ENCODE measurements at places on chromosomes 6 and 20.
A peak's percentile ranks its signal among the peaks of the same experiment; 100 is the strongest.

GRCh38 chr6:4134841-4135664 lies at the start of gene ECI2:
Gene ECI2, minus strand, starts transcription at chr6:4135575. Its CDS starts 15 bp downstream, at chr6:4135560.
- DNase-seq, result no peak

DNA sequence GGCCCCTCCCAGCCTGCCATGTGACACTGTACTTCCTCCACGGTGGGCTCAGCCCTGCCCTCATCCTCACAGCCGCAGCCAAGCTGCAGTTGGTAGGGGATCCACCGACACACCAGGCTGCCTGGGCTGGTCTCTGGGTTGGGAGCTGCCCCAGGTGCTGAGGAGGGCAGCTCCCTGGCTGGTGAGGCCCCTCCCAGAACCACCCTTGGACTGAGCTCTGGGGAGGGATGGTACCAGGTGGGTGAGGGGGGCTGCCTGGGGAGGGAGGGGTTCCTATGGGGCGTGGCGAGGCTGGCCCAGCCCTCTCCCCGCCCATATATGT lies 185 bp upstream of the TNFRSF6B start:
- DNase-seq, result no peak

- no peak for DNase-seq
These were observed 155.9 kb downstream of the JARID2 start for GRCh38 chr6:15401769-15402250.

DNA sequence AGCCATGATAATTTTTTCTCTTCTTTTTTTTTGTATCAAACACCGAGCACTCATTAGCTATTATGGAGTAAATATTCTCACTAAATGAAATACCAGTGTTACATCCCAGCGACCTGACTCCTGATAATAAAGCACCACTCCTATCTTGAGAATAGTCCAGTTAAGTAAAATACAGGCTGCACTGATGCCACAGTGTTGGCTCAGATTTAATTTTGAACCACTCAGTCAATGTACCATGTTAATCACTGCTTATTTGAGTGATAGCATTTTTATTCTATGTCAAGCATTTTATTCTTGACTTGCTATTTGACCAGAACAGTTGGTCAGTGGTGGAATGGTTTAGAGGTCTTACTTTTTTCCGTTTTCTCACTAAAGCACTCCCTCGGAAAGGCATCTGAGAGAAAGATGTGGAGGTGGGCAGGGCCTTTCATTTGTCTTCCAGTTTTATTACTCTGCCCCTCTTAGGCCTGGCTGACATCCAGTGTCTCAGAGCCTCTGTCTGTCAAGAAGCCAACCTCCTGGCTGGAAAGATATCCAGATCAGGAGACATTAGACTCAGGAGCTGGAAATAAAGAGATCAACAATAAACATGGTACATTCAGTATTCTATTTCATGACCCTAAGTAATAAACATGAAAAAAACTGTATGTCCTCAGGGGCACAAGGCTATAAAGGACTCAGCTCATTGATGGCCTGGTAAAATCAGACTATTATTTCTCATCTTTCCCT lies 457.8 kb downstream of the EPM2A start:
- DNase-seq, result no peak

- no peak for DNase-seq
These were observed 270.5 kb upstream of the PLN start for GRCh38 chr6:118277631-118278030.

- DNase-seq, result no peak
These were observed 172.0 kb downstream of the SCP2D1 start for GRCh38 chr20:18985551-18985950.

- no peak for DNase-seq
These were observed 11.3 kb upstream of the CTCFL start for GRCh38 chr20:57536120-57536708.

- no peak for DNase-seq
These were observed 23.9 kb downstream of the EDN1 start for GRCh38 chr6:12313992-12314589.

GRCh38 chr6:117483645-117484016 lies 1.2 kb downstream of the DCBLD1 start:
- peak; percentile 4 for DNase-seq

DNA sequence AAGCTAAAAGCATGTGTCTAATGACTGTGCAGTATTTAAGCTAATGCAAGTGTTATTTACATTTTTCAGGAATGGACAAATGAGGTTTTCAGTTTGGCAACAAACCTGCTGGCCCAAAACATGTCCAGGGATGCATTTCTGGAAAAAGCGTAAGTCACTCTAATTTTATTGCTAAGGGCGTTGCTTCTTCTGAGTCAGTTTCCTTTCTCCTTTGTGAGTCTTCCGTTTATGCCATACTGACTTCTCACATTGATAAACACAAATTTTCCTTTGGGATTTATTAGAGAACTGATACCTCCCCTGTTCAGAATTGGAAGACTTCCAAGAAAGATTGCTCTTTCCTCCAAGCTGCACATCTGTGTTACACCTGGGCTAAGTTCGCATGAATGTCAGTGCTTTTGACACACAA lies 422.9 kb upstream of the PLCB4 start:
- no peak for DNase-seq

- no peak for DNase-seq
These were observed 868 bp downstream of the SAMD10 start for GRCh38 chr20:63978319-63979228.

DNA sequence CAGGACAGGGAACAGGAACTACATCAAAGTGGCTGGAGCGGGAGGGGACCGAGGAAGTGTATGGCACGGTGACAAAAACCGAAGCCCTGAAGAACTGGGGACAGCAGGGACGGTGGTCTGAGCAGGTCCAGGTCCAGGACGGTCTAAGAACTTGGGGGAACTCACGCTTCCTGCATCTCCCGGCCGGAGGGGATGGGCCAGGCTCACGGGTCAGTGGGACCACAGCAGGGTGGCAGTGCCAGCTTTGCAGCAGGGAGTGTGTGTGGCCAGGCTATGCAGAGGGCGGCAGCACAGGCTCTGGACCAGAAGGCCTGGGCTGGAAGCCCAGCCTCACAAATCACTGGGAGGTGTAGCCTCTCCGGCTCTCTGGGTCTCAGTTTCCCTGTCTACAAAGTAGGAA lies 123.8 kb downstream of the BMP7 start:
- DNase-seq, result no peak

DNA sequence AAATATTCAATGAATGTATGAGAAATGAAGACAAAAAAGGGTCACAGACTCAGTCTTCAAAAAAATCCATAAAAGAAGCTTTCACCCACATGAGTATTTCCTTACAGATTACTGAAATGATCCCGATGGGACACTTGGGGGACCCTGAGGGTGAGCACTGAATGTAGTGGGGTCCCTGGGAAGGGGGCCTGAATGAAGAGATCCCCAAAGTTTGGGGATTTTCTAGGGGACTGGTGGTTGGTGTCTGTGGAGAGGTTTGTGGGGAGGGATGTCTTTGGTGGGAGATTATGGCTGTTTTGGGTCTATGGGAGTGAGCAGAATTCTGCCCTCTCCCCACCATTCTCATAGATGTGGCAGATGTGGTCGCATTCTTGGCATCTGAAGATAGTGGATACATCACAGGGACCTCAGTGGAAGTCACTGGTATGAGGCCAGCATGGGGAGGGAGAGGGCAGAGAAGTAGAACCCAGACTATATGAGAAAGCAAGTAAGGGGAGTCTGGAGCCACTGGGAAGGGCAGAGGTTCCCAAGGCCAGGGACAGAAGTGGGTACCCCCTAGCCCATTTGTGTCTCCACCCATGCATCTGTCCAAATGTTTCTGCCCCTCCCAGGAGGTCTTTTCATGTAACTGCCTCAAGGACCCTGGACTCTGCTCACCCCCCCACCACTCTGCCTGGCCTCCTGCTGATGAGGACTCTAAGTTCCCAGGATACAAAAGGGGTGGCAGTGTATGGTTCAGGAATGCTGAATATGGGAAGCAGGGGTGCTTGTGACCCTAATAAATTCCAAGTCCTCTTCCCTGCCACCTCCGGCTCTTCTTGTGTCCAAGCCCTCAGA lies 1.8 kb downstream of the HSD17B8 start:
- DNase-seq, result no peak

GRCh38 chr6:79373880-79374279 lies 139.4 kb upstream of the HMGN3 start:
- no peak for DNase-seq

DNA sequence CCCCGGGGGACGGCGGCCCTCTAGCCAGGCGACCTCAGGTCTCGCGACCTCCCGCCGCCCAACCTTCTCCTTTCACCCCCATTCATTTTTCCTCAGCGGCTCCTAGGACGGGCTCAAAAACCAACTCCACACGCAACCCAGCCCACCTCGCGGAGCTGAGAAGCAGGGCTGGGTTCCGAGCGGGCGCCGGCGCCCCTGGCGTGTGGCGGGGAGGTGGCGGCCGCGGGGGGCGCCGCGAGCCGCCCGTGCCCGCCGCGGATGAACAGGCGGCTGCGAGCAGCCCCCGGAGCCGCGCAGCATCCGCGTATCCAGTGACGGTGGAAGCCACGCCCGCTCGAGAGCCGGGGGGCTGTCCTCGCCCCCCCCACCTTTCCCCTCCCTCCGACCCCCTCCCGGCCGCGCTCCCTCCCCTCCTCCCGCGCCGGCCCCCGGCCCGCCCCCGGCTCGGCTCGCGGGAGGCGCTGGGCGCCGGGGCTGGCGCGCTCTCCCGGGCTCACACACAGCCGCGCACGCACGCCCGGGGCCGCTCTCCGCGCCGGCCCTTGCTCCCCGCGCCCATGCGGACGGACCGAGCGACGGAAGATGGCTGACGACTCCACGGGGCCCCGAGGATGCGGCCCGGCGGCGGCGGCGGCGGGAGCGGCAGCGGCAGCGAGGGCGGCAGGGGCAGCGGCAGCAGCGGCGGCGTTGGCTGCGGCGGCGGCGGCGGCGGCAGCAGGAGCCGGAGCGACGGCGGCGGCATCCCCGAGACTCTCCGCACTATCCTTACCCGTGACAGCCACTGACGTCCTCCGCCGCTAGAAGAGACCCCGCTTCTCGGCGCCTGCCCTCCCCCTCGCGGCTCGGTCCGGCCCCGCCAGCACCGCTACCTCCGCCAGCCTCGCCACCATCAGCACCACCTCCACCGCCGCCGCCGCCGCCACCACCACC lies at the start of gene SOBP:
Gene SOBP, plus strand, starts transcription at position 482 of the 930 bp plus-strand sequence. CDS start 500 bp downstream, outside the sequence.
- peak; percentile 28 for DNase-seq

DNA sequence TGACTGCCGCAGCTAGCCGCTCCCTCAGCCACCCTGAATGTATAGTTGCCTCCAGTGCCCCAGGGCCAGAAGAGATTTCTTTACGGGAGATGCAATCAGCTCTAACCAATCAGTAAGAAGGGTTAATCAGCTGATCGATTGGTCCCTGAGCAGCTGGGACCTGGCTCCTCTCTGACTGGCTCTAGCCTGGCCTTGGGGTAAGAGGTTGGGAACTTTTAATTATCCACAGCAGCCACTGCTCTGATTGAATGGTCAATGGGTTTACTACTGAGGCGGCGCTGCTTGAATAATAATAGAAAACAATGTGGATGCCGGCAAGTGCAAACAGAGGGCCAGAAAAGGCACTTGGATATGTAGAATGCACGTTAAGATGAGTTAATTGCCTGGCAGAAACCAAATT lies 99.8 kb downstream of the TFAP2A start:
- DNase-seq, result no peak

DNA sequence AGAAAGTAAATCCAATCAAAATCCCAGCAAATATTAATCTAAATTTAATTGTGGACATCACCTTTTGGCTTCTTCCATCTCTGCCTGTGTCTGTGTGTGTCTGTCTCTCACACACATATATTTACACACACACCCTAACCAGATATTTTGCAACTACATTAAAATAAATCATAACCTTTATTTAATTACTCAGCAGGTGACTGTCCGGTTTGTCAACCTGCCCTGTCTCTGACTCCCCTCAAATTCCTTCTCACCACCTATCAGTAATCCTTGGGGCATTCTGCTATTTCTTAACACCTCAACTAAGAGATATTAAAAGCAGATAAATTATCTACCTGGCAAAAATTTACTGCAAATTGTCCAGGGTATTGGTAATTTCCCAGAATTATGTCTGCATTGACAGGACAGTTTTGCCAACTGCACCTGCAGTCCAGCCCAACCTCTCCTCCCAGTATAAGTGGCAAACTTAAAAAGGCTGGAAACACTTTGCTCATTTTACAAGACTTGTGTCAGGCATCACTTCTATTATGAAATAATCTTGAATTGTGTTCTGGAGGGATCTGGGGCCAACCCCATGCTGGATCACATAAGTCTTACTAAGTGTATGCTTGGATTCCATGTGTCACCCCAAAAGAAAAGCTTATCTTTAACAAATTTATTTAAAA lies 216.1 kb downstream of the GMDS start:
- no peak for DNase-seq

- DNase-seq, result no peak
These were observed 19.9 kb upstream of the HFE start for GRCh38 chr6:26067367-26067766.

DNA sequence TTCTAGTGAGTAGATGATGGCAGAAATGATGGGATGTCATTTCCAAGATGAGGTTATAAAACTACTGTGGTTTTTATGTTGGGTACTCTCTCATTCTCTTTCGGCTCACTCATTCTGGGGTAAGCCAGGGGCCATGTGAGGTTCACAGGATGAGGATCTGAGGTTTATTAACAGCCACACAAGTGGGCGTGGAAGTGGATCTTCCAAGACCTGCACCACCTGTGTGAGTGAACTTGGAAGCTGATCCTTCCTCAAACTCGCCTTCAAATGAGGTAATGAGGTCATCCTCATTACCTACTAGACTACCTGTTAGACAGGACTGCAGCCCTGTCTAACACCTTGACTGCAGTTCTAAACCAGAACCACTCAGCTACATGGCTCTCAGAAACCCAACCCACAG lies 45.1 kb upstream of the TAGAP start:
- DNase-seq, result no peak

DNA sequence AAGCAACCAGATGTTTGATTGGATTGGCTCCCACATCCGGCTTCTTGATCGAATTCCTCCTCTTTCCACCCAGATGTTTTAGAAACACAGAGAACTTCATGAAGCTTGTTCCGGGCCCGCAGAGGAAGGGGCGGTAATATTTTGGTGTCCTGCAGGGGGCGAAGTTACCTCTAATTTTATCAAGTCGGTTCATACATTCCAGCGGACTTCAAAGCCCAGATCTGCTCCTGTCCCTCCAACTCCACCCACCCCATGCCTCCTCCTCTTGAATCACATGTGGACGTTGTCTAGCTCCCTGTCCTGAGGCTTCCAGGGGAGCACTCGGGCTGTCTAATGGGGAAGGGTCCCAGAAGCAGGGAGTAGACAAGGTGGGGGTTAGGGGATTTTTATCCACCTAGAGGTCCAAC lies 2.9 kb upstream of the BMP6 start:
- DNase-seq, result peak; percentile 91

- no peak for DNase-seq
These were observed 227.9 kb downstream of the PTPRT start for GRCh38 chr20:42961771-42962170.

GRCh38 chr6:96196633-96197032 lies 180.9 kb downstream of the FUT9 start:
- no peak for DNase-seq

DNA sequence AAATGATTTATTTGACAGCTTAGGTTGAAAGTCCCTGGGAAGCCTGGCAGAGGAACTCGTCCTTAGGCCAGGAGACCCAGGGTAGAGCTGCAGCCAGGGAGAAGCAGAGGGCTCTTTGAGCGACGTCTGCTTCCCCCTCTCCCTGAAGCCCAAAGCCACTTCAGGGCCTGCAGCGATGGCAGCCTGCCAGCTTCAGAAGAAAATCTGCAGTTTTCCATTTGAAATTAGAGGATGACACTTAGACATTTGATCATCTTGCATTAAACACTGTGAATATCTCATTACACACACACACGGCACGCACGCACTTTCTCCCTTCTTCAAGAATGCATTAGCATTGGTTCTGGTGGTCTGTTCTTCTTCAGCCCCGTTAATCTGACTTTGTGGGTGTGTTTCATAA lies 96.5 kb downstream of the PLEKHG1 start:
- no peak for DNase-seq

- DNase-seq, result no peak
These were observed 30.5 kb downstream of the CDKAL1 start for GRCh38 chr6:20564777-20565176.

Measured in NCI-H1694 (cell line).